PC-3 (cell line): ENCODE measurements at places on chromosomes 3 and 15.

GRCh38 chr15:71638876-71639275, 171.5 kb upstream of the NR2E3 start:
- no peak overlapping the region for H3K4me3 ChIP-seq
- no peaks in the 10 kb centered on the region for H3K4me1 ChIP-seq
- DNase-seq = no peak
- no peaks in the 10 kb centered on the region for H3K27me3 ChIP-seq
- no peak overlapping the region for H3K27ac ChIP-seq

DNA sequence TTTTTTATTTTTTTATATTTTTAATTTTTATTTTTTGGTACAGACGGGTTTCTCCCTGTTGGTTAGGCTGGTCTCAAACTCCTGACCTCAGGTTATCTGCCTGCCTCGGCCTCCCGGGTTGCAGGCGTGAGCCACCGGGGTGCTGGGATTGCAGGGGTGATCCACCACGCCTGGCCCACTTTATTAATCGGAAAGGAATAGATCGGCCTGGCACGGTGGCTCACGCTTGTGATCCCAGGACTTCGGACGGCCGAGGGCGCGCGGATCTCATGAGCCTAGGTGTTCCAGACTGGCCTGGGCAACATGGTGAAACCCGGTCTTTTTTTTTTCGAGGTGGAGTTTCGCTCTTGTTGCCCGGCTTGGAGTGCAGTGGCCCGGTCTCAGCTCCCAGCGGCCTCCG, 26.5 kb upstream of the TUBGCP5 start:
- peaks cover 3% of the 10 kb centered on the region; the same call in 1 of the 2 replicates for H3K27me3 ChIP-seq
- no peak for DNase-seq
- no peaks in the 10 kb centered on the region for H3K36me3 ChIP-seq
- H3K4me3 ChIP-seq = no peak overlapping the region

- no peak overlapping the region for H3K4me3 ChIP-seq
- peaks cover 4% of the 10 kb centered on the region; the same call in 1 of the 2 replicates for H3K27me3 ChIP-seq
- H3K27ac ChIP-seq = no peak overlapping the region
- no peaks in the 10 kb centered on the region for H3K4me1 ChIP-seq
- no peaks in the 10 kb centered on the region for H3K36me3 ChIP-seq
These were observed 74.7 kb downstream of the PDZRN3 start for GRCh38 chr3:73550032-73550431.

- DNase-seq = no peak
- no peaks in the 10 kb centered on the region for H3K27me3 ChIP-seq
- peaks cover 17% of the 10 kb centered on the region for H3K36me3 ChIP-seq
- H3K27ac ChIP-seq = no peak overlapping the region
- H3K4me1 ChIP-seq = peaks cover 17% of the 10 kb centered on the region; the same call in 1 of the 2 replicates
These were observed 1.1 kb upstream of the CDC25A start for GRCh38 chr3:48189321-48189720.

DNA sequence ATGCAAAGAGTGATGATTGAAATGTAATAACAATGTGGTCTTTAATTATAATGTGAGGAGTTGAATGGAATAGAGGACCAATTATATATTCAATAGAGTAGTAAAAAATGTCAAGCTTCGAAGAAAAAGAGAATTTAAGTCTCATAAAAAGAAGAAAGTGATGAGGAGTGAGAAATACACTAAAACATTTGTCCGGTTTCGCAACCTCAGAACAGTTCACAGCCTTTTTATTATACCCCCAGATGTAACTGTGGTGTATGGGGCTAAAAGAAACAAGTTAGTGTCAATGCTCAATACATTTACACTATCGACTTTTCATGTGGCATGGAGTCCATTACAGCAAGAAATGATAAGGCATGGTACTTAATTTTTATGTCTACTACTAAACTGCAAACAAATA, 386.5 kb upstream of the ATP11B start:
- peaks cover 11% of the 10 kb centered on the region for H3K4me1 ChIP-seq
- H3K27ac ChIP-seq = no peak overlapping the region
- H3K4me3 ChIP-seq = no peak overlapping the region
- no peaks in the 10 kb centered on the region for H3K36me3 ChIP-seq

DNA sequence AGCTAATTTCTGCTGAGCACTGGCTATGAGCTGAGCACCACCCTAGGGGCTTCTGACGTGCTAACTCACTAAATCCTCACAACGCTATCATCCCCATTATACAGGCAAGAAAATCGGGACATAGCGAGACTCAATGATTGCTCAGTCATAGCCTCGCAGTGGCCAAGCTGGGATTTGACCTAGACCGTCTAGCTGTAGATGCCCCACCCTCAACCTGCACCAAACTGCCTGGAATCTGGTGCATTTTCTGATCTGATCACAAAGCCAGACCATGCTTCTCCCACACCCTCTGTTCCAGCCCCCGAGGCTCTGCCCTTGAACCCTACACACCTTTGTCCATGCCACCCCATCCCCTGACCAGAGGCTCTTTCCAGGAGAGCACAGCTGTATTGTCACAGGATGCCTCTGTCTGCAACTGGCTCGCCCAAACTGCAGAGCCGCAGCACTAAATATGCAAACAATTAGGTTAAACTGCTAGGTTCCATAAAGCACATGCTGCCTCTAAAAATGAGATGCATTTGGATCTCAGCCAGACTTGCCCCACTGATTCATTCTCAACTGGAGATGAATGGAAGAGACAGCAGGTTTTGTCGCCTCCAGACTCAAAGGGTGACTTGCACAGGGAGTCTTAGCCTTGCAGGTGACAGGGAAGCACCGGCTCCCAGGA, 95.2 kb downstream of the NUP210 start:
- H3K4me1 ChIP-seq = no peaks in the 10 kb centered on the region
- H3K27ac ChIP-seq = no peak overlapping the region
- no peak overlapping the region for H3K4me3 ChIP-seq
- no peak for DNase-seq
- H3K27me3 ChIP-seq = no peaks in the 10 kb centered on the region
